ENCODE measurements at places on chromosomes 16 and 17. TPM values are rescaled to one million over a fixed set of nuclear protein-coding genes. Genes with fewer than 3 reads are reported as not detected.

Gene SPECC1
- total RNA-seq: 58.8 TPM

Gene C17orf78
- total RNA-seq: not detected

Gene MVP
- total RNA-seq: 5.6 TPM

Gene ALOX15B
- not detected for total RNA-seq

Gene RAD51D
- total RNA-seq: 23.8 TPM

Gene KRT16
- not detected for total RNA-seq

Gene MYL11
- not detected for total RNA-seq

Gene TP53TG3C
- total RNA-seq: not detected

Gene RNF227
- total RNA-seq: 7.5 TPM

Gene SEZ6L2
- total RNA-seq: 52.0 TPM

Gene VPS9D1
- total RNA-seq: 17.8 TPM

Gene SLC16A6
- 0.94 TPM for total RNA-seq

Gene INCA1
- not detected for total RNA-seq

Gene HOXB2
- not detected for total RNA-seq

Gene CMTM2
- not detected for total RNA-seq

Gene CES1
- total RNA-seq: 0.63 TPM

Gene HOXB1
- not detected for total RNA-seq

Gene CDR2
- total RNA-seq: 11.3 TPM

Gene GRN
- 53.5 TPM for total RNA-seq

Gene KRT12
- not detected for total RNA-seq

Gene ZG16
- not detected for total RNA-seq

Gene KRTAP2-1
- not detected for total RNA-seq

Gene CDR2L
- 8.8 TPM for total RNA-seq

Gene ATP1B2
- 16.6 TPM for total RNA-seq

Gene CYTH1
- 102 TPM for total RNA-seq

Gene CCDC137
- 6.3 TPM for total RNA-seq

Gene LGALS3BP
- total RNA-seq: 17.5 TPM

Gene ADAD2
- total RNA-seq: not detected

Gene OTOA
- 1.9 TPM for total RNA-seq

Gene ZNF646
- 20.3 TPM for total RNA-seq

Gene SMIM22
- total RNA-seq: not detected
